ENCODE measurements at places on chromosomes 3 and 15.

- H3K4me1 ChIP-seq, result no peaks in the 10 kb centered on the region
- H3K4me3 ChIP-seq, result no peak overlapping the region
- H3K27me3 ChIP-seq, result no peaks in the 10 kb centered on the region
- no peak for DNase-seq
- H3K27ac ChIP-seq, result no peak overlapping the region
- H3K36me3 ChIP-seq, result no peaks in the 10 kb centered on the region
Measured at GRCh38 chr3:9198899-9199335, 50.5 kb downstream of the SRGAP3 start.

DNA sequence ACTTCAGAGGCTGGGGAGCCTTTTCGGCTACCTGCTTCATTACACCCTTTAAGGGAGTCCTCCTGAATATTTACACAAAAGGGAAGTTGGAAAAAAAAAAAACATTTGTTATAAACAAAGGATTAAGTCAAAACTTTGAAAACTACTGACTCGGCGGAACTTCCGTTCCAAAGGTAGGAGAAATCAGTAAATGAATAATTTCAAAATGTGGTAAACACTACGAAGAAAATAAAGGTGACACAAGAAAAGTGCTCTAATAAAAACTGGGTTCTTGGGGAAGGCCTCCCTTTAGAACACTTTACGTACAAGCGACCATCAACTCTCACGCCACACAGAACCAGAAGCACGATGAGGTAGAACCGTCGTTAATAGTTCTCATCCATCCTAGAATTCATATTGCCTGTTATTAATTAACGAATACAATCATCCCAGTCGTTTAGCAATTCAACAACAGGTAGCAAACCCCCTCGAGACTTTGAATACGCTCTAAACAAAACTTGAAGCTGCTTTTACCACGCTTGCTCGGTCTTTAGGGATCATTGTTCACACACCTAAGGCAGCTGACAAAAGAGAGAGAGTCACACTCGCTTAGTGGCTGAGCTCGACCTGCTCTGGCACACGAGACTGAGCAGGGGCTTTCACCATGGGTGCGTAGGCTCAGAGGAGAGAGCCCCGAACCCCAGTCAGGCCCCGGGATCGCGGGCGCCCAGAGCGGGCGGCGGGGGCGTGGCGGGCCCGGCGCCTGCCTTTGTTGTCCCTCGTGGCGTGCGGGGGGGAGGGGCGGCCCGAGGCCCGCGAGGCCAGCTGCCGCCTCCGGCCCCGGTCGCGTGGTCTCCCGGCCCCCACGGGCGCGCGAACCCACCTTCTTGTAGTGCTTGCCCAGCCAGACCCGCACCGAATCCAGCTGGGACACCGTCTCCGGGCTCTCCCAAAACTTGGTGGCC is 680 bp downstream of the SMARCC1 start:
- DNase-seq, result peak; percentile 81
- no peaks in the 10 kb centered on the region for H3K36me3 ChIP-seq
- H3K4me1 ChIP-seq, result peaks cover 37% of the 10 kb centered on the region
- H3K27ac ChIP-seq, result peak overlapping the region; percentile 97

DNA sequence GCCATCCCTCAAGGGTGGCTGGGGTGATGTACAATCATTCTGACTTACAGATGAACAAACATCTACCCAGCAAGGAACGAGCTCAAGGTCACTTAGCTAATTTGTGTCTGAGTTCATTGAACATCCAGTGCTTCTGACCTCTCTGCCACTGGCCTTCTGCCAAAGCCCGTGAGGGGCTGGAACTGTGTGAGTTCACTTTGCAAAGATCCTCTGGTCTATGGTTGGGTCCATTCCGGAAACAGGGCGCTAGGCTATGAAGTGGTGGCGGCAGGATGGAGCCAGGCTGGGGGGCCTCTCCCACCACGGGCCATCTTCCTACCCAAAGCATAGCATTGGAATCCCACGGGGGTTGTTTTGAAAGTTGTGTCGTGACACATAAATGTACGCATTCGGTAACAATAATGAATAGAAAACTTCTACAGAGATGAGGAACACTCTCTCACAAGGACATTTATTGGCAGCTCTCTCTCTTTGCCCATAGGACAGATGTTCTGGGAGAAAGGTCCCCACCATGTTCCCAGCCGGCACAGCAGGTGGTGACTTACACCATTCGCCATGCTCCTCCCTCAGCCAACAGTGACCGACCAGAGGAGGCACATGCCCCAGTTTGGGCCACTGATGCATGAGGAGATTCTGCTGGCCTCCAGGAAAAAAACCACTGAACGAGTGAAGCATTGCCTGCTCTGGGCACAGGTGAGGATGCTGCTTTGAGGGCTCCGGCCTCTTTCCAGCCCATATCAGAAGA is 214.7 kb upstream of the CHRNA7 start:
- no peak overlapping the region for H3K27ac ChIP-seq
- no peak overlapping the region for H3K4me3 ChIP-seq
- no peaks in the 10 kb centered on the region for H3K27me3 ChIP-seq
- no peaks in the 10 kb centered on the region for H3K4me1 ChIP-seq
- no peak for DNase-seq

- DNase-seq, result no peak
- H3K4me1 ChIP-seq, result no peaks in the 10 kb centered on the region
- H3K27ac ChIP-seq, result no peak overlapping the region
- H3K27me3 ChIP-seq, result no peaks in the 10 kb centered on the region
Measured at GRCh38 chr3:104578558-104578957, 788.2 kb upstream of the ALCAM start.

- H3K4me1 ChIP-seq, result peaks cover 4% of the 10 kb centered on the region
- H3K36me3 ChIP-seq, result no peaks in the 10 kb centered on the region
- H3K27ac ChIP-seq, result peak overlapping the region; percentile 10
- H3K27me3 ChIP-seq, result no peaks in the 10 kb centered on the region
Measured at GRCh38 chr3:114418724-114419543, 125.1 kb downstream of the TIGIT start.

DNA sequence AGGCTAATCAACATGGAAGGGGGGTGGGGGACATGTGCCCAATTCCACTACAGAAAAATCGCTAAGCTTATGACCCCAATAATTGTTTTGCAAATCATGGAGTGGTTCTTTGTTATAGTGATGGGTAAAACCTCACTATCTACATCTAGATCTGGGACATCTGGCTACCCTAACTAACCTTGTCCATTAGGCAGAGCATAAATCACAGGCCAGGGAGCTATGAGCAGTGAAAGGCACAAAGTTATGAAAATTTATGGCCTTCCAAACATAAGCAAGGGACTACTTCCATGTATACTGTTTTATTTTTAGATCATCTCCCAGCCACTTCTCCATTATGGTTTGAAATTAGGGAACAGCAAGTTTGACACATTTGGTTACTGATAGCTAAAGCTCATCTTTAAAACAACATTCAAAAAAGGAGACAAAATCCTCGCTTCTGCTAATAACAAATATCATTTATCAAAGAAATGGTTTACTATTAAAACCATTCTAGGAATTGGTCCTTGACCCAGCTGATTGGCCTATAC is 78.3 kb downstream of the RSL24D1 start:
- H3K36me3 ChIP-seq, result no peaks in the 10 kb centered on the region
- H3K4me1 ChIP-seq, result no peaks in the 10 kb centered on the region
- H3K4me3 ChIP-seq, result no peak overlapping the region
- H3K27ac ChIP-seq, result no peak overlapping the region
- no peak for DNase-seq

- H3K27ac ChIP-seq, result no peak overlapping the region
- H3K4me1 ChIP-seq, result no peaks in the 10 kb centered on the region
- no peak overlapping the region for H3K4me3 ChIP-seq
- H3K36me3 ChIP-seq, result no peaks in the 10 kb centered on the region
- no peaks in the 10 kb centered on the region for H3K27me3 ChIP-seq
- DNase-seq, result no peak
Measured at GRCh38 chr3:95511828-95512227, 1302.6 kb upstream of the EPHA6 start.

GRCh38 chr3:191138937-191139336 is 60.1 kb upstream of the OSTN start:
- no peak for DNase-seq
- no peaks in the 10 kb centered on the region for H3K27me3 ChIP-seq
- H3K4me3 ChIP-seq, result no peak overlapping the region
- no peak overlapping the region for H3K27ac ChIP-seq
- peaks cover 7% of the 10 kb centered on the region for H3K4me1 ChIP-seq
- no peaks in the 10 kb centered on the region for H3K36me3 ChIP-seq

DNA sequence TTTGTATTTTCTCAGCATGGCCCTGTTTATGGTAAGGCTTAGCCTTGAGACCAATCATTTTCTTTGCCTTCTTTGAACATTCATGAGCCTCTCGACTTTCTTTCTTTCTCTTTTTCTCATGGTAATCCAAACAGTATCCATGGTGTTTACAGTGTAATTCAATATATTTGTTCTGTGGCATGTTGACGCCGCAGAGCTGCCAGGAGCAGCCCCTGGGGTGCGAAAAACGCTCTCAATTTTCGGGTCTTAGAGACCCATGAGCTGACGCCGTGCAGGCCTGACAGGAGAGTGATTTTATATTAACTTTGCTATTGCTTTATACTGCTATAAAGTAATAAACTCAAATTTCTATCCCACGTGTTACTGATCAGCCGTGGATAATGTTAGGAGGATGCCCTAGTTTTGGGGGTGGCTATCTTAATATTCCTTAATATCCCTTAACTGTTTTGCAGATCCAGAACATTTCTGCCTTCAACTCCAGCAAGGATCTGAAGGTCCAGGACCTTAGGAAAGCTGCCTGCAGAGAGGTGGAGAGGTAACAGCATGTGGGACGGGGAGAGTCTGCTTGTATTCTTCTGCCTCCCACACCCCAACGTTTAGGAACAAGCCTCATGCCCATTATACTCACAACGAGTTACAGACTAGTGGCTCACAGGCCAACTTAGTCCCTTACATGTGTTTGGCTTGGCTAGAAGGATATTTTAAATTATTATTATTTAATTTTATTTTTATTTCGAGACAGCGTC is 29.3 kb upstream of the MYO1E start:
- no peaks in the 10 kb centered on the region for H3K27me3 ChIP-seq
- no peak for DNase-seq
- H3K36me3 ChIP-seq, result no peaks in the 10 kb centered on the region
- H3K4me3 ChIP-seq, result no peak overlapping the region
- no peaks in the 10 kb centered on the region for H3K4me1 ChIP-seq

GRCh38 chr15:76251717-76252116 is 59.6 kb downstream of the ETFA start:
- DNase-seq, result no peak
- no peaks in the 10 kb centered on the region for H3K4me1 ChIP-seq
- no peak overlapping the region for H3K27ac ChIP-seq
- no peak overlapping the region for H3K4me3 ChIP-seq
- no peaks in the 10 kb centered on the region for H3K27me3 ChIP-seq

- H3K4me3 ChIP-seq, result no peak overlapping the region
- no peaks in the 10 kb centered on the region for H3K27me3 ChIP-seq
- H3K27ac ChIP-seq, result no peak overlapping the region
- peaks cover 11% of the 10 kb centered on the region for H3K4me1 ChIP-seq
Measured at GRCh38 chr15:70672081-70672480, 91.3 kb downstream of the UACA start.

- DNase-seq, result no peak
- H3K27me3 ChIP-seq, result no peaks in the 10 kb centered on the region
- no peak overlapping the region for H3K4me3 ChIP-seq
- no peak overlapping the region for H3K27ac ChIP-seq
Measured at GRCh38 chr15:41048397-41048796, 67.7 kb downstream of the INO80 start.

DNA sequence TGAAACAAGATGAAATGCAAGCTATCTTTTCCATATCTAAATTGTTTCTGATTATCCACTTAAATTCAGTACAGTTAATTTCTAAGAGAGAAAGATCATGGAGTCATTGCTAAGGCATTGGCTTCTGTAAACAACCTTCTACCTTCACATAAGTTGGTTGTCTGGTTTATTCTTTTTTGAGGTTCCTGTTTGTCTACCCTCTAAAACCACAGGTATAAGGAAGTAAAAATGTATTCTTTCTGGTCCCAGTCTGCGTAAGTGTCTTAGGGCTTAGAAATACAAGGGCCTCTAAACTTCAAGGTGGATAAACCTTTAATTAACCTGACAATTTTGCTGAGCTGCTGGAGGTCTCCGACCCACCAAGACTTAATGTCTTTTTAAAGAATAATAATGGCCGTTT is 3.6 kb upstream of the ATOSA start:
- no peak overlapping the region for H3K27ac ChIP-seq
- H3K4me3 ChIP-seq, result no peak overlapping the region
- no peak for DNase-seq
- H3K36me3 ChIP-seq, result no peaks in the 10 kb centered on the region
- H3K27me3 ChIP-seq, result no peaks in the 10 kb centered on the region
- peaks cover 7% of the 10 kb centered on the region for H3K4me1 ChIP-seq

- H3K4me3 ChIP-seq, result no peak overlapping the region
- H3K27ac ChIP-seq, result no peak overlapping the region
- no peaks in the 10 kb centered on the region for H3K4me1 ChIP-seq
- H3K36me3 ChIP-seq, result no peaks in the 10 kb centered on the region
- DNase-seq, result peak; percentile 35
- no peaks in the 10 kb centered on the region for H3K27me3 ChIP-seq
Measured at GRCh38 chr15:101528108-101528916, 38.8 kb upstream of the PCSK6 start.

- H3K27me3 ChIP-seq, result no peaks in the 10 kb centered on the region
- H3K4me3 ChIP-seq, result no peak overlapping the region
- H3K36me3 ChIP-seq, result no peaks in the 10 kb centered on the region
- no peaks in the 10 kb centered on the region for H3K4me1 ChIP-seq
- no peak overlapping the region for H3K27ac ChIP-seq
Measured at GRCh38 chr3:164658125-164658524, 420.2 kb downstream of the SI start.

DNA sequence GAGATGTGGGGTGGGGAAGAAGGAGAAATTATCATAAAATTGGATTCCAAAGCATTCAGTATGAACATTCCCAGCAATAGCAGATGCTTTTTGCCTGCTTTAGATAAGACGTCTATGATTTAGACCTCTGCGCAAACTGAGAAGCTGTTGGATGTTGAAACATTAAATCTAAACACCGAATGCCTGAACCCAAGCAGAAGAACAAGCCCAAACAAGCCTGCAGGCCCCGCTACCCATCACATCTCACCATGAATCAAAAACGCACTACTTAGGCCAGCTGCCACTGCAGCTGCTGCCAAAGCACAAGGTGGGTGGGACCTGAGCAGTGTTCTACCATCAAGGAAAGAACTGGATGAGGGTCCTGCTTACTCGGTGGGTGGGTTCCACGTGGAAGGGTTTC is 24.4 kb upstream of the THBS1 start:
- no peak overlapping the region for H3K4me3 ChIP-seq
- H3K36me3 ChIP-seq, result no peaks in the 10 kb centered on the region
- no peaks in the 10 kb centered on the region for H3K4me1 ChIP-seq
- H3K27me3 ChIP-seq, result no peaks in the 10 kb centered on the region
- no peak overlapping the region for H3K27ac ChIP-seq

- H3K27me3 ChIP-seq, result no peaks in the 10 kb centered on the region
- no peak overlapping the region for H3K4me3 ChIP-seq
- H3K4me1 ChIP-seq, result peaks cover 20% of the 10 kb centered on the region
- no peak overlapping the region for H3K27ac ChIP-seq
Measured at GRCh38 chr3:138370321-138370720, 21.9 kb downstream of the MRAS start.

- H3K36me3 ChIP-seq, result no peaks in the 10 kb centered on the region
- no peaks in the 10 kb centered on the region for H3K4me1 ChIP-seq
- DNase-seq, result no peak
- no peak overlapping the region for H3K4me3 ChIP-seq
Measured at GRCh38 chr3:105243076-105243475, 123.6 kb upstream of the ALCAM start.

- H3K36me3 ChIP-seq, result no peaks in the 10 kb centered on the region
- DNase-seq, result no peak
- H3K27ac ChIP-seq, result no peak overlapping the region
- no peaks in the 10 kb centered on the region for H3K4me1 ChIP-seq
Measured at GRCh38 chr3:193736616-193737015, 143.6 kb downstream of the OPA1 start.

GRCh38 chr15:100794008-100794407 is 85.6 kb upstream of the ALDH1A3 start:
- no peak overlapping the region for H3K27ac ChIP-seq
- H3K36me3 ChIP-seq, result no peaks in the 10 kb centered on the region
- DNase-seq, result no peak
- H3K27me3 ChIP-seq, result no peaks in the 10 kb centered on the region
